ENCODE measurements at places on chromosomes 13 and 19.

GRCh38 chr13:107203146-107203847, 635.4 kb upstream of the ARGLU1 start:
- DNase-seq = no peak

DNA sequence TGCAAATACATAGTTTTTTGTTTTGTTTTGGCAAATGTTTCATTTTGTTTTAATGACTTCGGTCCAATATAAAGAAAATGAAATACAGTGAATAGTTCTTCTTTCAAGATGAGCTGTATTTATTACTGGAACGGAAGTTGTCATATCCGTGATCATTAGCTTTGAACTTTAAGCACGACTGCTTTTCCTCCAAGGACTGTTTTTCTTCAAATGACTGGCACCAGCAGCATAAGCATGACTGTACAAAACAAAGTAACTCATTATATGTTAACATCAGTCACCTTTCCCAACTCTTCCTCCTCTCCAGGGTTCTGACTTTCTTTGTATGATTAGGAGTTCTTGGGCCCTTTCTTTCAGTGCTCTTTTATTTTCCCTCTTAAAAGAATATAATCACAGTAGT, 20.5 kb downstream of the EDNRB start:
- no peak for DNase-seq

DNA sequence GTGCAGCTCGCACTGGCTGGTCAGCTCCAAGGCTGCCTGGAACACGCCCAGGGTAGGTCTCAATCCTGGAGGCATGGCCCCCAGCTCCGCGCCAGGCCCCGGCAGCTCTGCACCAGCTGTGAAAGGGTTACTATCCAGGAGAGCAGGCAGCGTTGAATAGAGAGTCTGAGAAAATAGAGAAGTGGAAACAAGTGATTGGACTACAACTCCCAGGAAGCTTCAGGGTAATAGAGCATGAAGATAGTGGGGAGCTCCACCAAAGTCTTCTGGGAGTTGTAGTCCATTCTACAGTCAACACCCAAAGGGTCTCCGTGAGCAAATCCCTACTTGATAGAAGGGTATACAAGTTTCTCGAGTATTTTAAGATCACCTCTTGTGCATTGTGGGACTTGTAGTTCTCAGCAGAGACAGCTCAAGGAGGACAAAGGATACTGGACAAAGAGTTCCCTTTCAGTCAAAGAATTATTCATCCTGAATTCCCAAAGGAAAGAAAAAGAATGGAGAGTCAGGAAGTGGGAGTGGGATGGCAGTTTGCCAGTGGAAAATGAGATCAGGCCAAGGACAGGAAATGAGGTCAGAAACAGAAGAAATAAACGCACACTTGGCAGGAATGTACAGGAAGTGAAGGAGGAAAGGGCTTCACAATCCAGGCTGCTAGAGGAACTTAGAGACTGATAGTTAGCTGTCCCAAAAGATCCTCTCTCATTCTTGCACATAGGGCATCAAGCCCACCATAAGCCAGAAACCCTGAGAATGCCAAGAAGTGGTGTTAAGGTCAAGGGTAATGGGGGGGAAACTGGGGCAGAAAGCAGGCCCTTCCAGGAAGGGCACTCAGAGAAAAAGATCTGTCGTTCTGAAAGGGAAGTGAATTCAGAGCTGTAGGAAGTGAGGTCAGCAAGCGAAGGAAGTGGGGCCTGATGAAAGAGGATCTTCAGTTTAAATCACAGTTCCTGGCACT, 5.5 kb upstream of the MAMSTR start:
- no peak for DNase-seq

DNA sequence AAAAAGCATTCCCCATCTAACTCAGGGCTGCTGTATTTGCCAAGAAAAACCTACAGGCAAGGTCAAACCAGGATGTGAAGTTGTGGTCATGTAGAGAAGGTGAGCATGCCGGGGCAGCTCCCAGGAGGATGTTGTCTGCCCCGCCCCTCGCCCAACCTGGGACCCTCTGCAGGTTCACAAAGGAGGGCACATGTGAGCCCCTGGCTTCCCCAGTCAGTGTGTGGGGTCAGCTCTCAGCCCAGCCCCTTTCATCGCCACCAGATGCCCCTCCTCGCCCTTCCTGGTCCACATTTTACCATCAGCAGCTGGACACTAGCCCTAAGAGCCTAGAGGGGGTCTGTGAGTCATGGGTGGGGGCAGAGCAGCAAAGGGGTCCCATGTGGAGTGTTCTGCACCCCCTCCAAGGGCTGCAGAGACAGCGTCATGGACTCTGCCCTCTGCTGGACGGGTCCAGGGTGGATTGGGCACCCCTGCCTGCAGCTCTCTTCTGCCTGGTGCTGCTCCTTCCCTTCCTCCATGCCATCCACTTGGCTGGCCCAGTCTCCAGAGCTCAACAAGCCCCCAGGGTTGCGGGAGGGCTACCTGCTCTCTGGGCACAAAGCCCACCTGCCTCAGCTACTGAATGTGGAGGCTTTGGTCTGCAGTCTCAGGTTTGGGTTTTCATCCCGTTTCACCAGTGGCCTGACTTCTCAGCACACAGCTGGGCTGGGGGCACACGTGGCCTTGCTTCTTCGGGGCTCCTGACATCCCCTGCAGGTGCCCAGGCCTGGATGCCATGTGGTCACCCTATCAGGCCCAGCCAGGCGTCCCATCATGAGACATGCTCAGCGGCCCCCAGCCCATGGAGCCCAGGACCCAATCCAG, 3.7 kb downstream of the PLEKHF1 start:
- no peak for DNase-seq

DNA sequence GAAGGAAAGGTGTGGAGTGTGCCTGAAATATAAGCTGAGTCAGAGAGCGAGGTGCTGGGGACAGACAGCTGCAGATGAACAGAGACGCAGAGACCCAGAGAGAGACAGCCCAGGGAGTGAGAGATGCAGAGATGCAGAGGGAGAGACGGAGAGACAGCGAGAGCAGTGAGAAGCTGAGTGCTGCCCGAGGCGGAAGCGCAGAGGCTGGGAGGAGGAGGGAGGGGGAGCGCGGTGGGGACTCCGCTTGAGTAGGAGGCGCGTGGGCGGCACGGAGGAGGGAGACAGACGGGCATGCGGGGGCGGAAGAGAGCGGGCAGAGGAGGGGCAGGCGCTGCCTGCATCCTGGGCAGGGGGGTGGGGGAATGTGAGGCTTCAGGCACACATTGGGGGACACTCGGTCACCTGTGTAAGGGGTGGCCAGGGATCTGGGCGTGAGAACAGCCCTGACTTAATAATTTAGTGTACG, 25.7 kb downstream of the SLC8A2 start:
- DNase-seq = peak; percentile 71

DNA sequence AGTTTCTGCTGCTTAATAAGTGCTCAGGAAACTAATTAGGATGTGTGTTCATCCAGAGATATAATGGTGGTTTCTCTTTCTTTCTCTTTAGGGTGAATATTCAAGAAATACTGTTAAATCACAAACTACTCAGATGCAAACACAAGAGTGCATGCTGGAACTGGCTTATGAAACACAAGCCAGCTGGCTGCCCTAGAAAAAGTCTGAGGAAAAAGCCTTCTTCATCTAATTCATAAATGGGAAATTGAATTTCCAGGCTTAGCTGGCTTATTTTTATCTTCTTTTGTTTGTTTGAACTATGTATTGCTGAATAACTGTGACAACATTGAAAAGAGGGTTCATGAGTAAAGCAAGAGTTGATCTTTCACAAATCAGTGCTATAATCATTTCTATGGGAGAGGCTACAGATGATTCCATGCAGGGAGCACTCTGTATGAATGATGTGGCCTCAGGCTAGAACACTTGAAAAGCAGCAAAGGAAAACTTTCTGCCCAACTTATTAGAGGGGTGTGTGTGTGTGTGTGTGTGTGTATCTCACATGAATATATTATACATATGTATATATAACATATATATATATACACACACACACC, 69.8 kb upstream of the SCEL start:
- no peak for DNase-seq

GRCh38 chr19:8503510-8503909, 1.1 kb upstream of the PRAM1 start:
- DNase-seq = no peak

GRCh38 chr13:102651892-102652291, 43.0 kb downstream of the METTL21C start:
- DNase-seq = no peak

DNA sequence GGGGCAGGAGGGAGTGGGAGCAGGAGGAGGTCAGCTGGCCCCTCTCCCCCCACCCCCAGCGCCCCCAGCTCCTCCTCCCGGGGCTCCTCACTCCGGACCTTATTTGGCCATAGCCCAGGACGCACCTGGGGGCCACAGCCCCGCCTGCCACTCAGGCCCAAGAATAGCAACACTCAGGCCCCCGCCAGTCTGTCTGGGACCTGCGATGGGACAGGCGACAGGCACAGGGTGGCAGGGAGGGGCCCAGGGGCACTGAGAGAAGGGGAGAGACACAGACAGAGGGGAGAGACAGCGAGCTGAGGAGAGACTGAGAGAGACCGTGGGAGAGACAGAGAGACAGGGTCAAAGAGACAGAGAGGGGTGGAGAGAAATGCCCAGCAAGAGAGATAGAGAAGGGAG, 10.2 kb downstream of the JOSD2 start:
- DNase-seq = no peak

- no peak for DNase-seq
These were observed 77.8 kb upstream of the SLAIN1 start for GRCh38 chr13:77619655-77620054.

- DNase-seq = no peak
These were observed 34.1 kb downstream of the STK24 start for GRCh38 chr13:98542568-98543377.

DNA sequence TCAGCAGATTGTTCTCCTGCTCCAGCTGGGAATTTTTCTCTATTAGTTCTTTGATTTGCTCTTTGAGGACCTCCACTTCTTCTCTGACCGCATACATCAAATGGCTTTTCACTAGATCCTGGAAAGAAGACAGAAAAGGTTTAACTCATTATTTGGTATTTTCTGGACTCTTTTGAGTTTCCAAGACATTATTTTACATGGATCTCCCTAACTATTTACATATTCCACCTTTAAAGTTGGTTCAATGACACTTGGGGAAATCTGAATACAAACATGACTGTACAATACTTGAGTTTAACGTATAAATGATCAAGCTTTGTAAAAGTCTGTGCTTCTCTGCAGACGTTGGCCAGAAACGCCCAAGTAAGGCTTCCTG, 61.1 kb downstream of the SERP2 start:
- no peak for DNase-seq

DNA sequence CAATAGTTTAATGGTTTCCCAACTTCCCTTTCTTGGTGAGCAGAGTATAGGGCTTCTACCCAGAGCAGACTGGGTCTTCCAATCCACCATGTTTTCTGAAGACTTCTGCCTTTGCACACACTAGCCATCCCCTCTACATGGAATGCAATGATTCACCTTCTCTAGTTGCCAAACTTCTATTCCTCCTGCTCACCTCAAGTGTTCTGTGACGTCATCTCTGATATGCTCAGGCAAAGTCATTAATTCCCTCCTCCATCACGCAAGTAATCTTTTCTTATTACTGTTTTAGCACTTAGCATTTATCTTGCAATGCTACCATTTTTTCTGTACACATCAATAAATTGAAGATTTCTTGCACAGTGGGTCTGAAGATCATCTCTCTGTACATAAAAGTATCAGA, 174.2 kb downstream of the RBM26 start:
- DNase-seq = no peak

- no peak for DNase-seq
These were observed 12.4 kb upstream of the VWA8 start for GRCh38 chr13:41973247-41973741.

- DNase-seq = no peak
These were observed 2.4 kb upstream of the PLPP2 start for GRCh38 chr19:293436-294110.

DNA sequence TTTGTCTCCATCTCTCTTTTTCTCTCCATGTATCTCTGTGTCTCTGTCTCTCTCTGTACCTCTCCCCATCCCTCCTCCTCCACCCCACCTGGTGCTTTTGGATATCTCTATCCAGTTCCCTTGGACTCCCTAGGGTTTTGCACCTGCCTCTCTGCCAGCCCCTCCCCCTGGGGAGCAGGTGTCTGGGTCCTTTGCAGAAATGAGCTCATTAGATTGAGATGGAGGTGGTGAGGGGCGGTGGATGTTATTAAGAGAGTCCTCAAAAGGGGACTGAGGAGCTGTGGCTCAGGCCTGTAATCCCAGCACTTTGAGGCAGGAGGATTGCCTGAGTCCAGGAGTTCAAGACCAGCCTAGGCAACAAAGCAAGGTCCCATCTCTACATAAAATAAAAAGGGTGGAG, 2.1 kb downstream of the KCNN4 start:
- DNase-seq = no peak

DNA sequence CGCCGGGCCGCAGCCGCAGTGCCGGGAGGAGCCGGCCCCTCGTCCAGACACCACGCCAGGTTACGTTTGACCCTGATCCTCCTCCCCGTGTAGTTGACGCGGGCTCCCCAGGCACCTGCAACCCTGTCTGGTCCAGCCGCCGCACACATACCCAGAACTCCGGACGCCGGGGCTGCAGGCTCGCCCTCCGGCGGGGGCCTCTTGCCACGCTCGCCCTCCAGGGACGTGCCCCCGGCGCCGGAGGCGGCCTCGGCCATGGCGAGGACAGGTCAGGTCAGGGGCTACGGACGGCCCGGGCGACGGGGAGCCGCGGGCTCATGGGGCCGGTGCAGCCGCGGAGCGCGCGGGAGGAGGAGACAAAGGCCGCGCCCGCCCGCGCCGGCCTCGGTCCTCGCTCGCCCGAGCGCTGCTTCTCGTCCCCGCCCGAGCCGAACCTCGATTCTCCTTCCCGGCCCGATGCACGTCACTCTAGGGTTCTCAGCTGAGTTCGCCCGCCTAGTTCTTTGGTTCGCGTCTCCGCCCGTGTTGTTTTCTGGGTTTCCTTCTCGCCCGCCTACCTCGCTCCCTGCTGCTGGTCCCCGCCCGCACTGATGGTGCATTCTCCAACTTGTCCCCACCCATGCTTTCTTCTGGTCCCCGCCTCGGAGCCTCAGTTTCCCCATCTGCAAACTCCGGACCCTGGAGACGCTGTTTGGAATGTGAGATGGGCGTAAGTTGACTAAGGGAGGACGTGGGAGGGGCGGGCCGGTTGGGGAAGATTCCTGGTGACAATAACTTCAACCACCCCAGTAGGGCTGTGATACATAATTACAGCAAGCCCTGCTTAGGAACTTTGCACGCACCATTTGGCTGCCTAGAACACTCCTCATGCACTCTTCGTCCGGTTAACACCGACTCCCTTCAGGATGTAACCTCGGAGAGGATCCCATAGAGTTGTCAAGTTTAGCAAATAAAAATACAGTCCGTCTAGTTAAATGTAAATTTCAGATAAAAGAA, at the start of gene ANO8:
Gene ANO8, minus strand, starts transcription at position 442 of the 996 bp plus-strand sequence. Its CDS starts 185 bp downstream, at position 257.
- peak; percentile 91 for DNase-seq

DNA sequence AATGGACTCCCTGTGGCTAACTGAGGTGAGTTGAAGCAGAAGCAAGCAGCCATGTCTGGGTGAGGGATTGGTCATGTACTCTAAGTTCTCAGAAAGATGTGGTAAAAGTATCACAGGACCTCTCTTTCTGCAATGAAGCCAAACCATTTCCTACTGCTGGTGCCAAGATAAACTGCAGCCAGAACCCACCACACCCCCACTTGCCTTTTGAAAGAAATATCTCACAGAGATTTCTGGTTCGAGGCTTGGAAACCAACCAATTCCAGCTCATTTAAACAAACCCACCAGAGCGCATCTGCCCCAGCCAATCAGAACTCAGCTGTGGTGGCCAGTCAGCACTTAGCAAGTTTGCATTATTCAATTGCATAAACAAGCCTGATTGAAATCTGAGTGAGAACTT, 204.5 kb upstream of the ATXN8OS start:
- no peak for DNase-seq

GRCh38 chr13:43448605-43449336, 338.0 kb downstream of the ENOX1 start:
- DNase-seq = no peak

Data from CD8-positive, alpha-beta memory T cell (primary cell).